ENCODE measurements at places on chromosomes 1 and 21.

DNA sequence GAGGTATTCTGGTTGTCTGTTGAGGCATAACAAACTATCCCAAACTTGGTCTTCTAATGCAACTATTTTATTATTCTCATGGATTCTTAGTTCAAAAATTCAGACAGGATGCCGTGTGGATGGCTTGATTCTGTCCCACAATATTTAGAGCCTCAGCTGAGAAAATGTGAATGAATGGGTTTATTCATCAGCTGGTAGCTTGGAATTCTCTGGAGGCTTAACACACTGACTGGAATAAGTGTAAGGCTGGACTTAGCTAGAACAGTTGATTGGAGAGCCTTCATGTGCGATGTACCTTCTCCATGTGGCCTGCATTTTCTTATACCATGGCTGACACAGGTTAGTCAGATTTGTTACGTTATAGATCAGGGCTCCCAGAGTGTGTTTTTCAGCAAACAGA is 30.8 kb downstream of the TNNI3K start:
- no peak for DNase-seq

GRCh38 chr1:24094554-24094953 is 17.4 kb downstream of the MYOM3 start:
- no peak for DNase-seq

DNA sequence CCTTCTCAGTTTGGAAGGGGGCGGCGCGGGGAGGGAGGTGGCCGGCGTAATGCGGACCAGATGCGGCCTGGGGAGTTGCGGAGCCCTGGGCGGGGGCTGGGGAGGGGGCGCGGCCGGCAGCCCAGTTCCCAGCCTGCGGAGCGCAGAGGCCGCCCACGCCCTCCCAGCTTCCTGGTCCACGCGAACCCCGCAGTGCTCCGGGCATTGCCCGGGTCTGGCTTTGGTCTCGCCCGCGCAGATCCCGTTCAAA is 695 bp downstream of the DMBX1 start:
- no peak for DNase-seq

- no peak for DNase-seq
These were observed 414.0 kb upstream of the KAZN start for GRCh38 chr1:14184454-14184853.

GRCh38 chr1:32729254-32730046 is 26.9 kb upstream of the SYNC start:
- no peak for DNase-seq

GRCh38 chr1:109248797-109249629 is at the start of gene CELSR2:
Gene CELSR2, plus strand, starts transcription at chr1:109249539. Its CDS starts 541 bp downstream, at chr1:109250080.
- peak; percentile 21 for DNase-seq

GRCh38 chr1:205692423-205692822 is 12.1 kb upstream of the SLC45A3 start:
- no peak for DNase-seq

- DNase-seq: no peak
These were observed 351.6 kb upstream of the B3GALT2 start for GRCh38 chr1:193538003-193538354.

GRCh38 chr1:150261367-150261766 is 3.8 kb downstream of the CA14 start:
- no peak for DNase-seq

- no peak for DNase-seq
These were observed 43.4 kb upstream of the GJB5 start for GRCh38 chr1:34711485-34711884.

DNA sequence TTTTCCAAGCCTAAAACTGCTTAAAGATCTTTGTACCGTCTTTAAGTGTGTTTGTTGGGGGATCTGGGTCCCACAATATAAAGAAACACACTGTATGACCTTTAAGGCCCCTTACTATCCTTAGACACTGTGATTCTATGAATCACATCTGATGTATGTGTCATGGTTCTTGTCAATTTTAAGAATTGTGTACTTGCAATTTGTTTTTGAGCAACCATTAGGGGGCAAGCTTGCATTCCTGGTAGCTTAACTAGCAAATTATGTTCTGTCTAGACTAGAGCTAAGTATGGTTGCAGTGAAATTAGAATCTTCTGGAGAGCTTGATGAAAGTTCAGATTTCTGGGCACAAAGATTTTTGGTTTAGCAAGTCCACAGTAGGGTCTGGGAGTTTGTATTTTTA is 219.5 kb downstream of the TPR start:
- DNase-seq: peak; percentile 34

DNA sequence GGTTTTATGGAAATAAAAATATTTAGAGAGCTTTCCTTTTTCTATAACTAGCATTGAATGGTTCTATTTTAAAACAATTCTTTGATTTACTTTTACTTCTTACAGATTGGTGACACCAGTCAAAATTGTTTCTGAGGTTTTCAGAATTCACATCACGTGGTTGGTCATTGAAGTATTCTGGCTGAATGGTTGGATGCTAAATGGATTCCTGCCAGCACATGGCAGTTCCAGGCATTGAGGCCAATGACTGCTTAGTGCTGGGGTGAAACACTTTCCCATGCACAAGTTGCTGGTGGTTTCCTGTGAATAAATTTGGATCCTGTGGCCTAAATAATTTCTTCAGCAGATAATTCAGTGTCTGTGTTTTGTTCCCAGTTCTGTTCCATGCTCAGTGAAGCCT is 20.6 kb downstream of the NCAM2 start:
- DNase-seq: no peak

DNA sequence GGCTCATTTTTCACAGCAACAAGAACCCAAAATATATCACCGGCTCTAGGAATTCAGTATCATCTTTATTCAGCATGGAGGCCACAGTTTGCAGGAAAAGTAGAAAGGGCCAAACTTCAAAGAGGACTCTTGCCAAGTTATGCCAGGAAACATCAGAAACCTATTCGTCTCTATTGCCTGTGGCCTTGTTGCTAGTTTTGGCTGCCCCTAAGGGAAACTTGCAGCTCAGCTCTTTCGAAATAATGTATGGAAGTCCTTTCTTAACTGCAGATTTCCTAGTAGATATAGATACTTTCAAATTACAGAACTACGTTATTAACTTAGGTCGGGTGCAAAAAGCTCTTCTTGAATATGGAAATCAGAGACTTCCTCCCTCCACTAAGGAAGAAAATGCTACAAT is 4.2 kb upstream of the NENF start:
- no peak for DNase-seq

DNA sequence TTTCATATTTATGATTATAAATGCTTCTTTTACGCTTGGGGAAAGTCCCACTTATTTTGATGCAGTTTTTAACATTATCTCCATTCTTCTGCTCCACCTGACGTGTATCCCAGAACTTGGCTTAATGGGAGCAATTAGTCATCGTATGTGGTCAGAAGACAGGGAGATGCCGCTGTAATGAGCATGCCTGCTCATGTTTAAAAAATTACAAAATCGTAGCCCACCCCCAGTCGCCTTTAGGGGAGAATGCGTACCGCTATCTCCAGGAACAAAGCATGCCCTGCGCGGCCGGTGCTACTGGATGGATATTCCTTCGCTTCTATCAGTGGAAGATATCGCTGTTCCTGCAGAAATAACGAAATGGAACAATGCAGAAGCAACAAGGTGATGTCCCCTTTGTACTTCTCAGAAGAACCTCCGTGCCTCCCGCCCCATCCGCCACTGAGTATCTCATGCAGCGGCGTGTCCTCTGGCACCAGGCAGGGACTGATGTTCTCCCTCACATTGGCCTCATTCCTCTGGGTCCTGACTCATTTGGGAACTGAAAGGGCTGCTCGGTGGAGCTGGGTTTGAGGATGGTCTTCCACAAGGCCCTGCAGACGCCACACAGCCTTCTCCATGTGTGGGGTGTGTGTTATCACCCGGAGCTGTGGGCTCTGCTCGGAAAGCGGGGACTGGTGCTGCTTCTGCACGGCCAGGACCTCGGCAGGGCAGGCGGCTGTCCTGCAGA is 116.3 kb upstream of the COL6A1 start:
- DNase-seq: no peak

GRCh38 chr1:74811436-74812179 is 78.7 kb downstream of the TYW3 start:
- no peak for DNase-seq

DNA sequence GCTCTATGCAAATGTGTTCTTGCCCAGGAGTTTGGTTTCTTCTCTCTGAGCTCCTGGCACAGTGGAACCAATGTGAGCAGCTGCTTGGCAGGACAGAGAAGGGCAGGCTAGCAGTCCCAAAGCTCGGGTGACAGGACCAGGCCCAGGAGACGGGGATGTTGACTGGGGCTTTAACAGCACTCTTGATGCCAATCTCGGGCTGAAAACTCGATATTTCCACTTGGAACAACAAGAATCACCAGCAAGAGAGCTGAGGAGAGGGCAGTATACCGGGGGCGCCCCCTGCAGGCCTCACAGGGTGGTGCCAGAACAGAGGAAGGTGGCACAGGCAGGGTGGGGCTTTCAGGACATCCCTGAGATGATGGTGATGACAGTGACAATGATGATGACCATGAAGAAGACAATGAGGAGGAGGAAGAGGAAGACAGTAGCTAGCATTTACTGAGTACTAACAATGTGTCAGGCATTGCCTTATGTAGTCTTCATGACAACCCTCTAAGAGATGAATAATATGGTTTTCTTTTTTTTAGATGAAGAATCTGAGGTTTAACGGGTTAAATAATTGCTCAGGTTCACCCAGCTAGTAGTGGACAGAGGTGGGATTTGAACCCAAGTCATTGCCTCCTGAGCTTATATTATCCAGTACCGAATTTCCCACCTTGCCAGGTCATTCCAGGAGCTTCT is 2.7 kb upstream of the KCNJ9 start:
- DNase-seq: no peak

DNA sequence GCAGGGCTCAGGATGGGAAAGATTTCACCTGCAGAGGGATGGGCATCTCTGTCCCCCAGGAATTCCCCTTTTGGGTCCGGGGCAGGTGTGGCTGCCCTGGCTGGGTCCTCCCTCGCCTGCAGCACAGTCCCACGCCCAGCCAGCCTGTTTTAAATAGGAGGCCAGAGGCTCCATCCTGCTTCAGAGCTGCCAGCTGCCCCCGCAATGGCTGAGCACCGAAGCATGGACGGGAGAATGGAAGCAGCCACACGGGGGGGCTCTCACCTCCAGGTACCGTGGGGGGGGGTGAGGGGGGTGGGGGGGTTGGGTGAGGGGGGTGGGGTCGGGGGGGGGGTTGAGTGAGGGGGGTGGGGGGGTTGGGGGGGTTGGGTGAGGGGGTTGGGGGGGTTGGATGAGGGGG is 3.6 kb downstream of the SCNN1D start:
- DNase-seq: no peak

DNA sequence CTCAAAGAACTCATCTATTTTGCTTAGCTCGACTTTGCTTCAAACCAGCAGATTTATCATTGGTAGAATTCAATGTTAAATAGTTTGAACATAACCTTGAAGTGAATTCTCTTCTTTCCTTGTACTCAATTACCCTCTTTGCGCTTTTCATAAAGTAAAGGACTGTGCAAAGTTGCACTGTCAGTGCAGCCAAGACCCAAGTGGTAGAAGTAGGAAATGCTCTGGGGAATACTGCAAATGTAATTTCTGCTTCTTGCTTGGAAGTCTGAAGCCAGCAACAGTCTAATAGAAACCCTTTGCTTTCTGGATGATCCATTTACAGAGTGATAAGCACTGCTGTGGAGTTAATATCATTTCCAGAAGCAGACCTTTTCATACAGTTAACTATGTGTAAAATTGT is 936.7 kb upstream of the TMPRSS15 start:
- no peak for DNase-seq

DNA sequence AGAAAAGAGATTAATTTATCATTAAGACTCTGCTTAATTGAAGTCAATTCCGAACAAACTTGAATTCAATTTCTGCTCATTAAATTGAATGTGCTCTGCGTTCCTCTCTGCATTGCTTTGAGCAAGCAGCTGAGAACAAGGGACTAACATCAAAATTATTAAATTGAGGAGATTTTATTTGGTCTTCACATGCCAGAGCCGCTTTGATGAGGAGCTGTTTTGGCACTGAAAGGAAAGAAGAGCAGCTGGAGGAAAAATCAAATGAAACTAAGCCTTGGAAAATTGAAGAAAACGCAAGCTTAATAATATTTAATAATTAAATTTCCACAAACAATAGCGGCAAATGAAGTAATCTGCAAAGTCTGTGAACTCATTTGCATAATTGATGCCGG is 222.0 kb upstream of the PKN2 start:
- DNase-seq: no peak

- DNase-seq: no peak
These were observed 19.0 kb upstream of the ARF1 start for GRCh38 chr1:228063251-228064191.

DNA sequence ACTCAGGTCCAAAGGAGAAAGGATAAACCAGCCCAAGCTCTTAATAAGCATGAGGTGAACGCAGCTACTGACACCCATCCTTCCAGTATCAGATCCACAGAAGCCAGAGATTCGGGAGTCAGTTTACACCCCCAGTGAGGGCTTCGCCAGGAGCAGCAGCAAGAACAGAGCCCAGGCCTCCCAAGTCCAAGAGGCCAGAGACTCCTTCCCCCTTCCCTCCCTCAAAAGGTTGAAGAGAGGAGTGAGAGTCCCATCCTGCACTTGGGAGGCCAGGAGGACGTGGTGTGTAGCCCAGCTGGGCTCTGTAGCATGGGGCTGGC is 72.8 kb downstream of the MRPL37 start:
- DNase-seq: no peak

DNA sequence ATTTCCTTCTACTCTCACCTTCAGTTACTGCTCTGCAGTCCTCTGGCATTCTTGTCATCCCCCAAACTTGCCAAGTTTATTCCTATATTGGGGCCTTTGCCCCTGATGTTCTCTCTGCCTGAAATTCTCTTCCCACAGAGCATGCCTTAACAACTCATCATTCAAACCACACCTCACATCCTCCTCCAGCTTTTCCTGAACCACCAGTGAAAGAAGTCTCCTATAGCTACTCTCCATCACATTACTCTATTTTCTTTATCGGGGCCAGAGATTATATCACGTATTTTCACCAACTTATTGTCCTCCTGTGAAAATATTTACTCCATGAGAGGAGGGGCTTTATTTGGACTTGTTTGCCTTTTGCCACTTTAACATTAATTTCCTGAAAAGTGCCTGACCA is 32.1 kb downstream of the EXTL2 start:
- no peak for DNase-seq

DNA sequence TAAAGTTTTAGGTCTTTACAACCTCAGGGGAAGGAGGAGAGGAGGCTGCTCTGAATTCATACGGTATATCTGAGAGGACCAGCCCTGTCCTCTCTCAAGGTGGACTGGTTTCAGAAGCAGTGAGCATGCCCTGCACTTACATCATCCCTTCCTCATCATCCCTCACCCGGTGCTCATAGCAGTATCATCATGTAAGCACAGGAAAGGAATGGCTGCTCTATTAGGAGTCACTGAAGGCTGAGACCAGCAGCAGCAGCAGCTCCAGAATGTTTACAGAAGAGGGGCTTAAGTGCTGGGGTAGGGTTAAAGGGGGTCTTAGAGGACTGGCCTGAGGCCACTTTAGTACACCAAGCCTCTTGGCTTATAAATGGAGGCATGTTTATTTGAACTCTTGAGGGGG is 185.9 kb downstream of the AK5 start:
- DNase-seq: no peak

DNA sequence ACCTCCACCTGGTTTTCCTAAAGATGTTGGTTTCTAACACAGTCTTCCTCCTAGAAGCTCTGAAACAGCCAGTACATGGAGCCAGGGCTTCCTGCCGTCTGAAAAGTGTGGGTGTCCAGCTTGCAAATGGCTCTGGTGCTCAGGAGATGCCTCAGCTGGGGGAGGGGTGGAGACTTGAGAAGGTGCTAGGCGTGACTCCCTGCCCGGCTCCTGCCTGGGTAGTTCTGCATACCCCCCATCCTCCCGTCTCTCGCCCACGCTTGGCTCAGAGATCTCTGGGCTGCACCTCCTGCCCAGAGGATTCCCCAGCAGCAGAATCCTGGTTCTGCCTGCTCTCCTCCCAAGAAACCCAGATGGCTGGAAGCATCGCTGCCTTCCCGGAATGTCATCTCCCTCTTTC is 16.9 kb downstream of the STUM start:
- no peak for DNase-seq

All from SW 1271 (cell line).